ENCODE measurements at places on chromosomes 12 and 14.

DNA sequence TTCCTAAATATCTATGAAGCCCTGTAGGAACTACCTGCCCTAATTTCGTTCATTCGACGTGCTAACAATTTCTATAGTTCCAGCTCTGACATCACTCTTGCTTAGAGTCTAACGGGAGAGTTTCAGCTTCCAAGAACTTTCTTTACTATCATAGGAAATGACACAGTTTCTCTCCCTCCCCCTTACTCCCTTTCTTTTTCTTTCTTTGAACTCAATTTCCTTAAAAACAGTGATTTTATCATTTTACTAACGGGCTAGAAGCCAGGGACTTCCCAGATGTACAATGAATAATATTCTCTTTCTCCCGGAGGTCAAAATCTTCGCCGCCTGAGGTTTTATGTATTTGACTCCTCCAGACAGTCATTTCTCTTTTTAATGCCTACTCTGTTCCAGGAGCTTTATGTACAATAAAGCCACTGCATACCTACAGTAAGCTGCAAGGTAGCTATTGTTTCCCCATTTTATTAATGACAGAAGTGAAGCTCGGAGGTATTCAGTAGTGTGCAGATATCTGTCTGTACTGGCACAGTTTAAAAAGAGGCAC is 15.7 kb downstream of the SMCO2 start:
- no peak for DNase-seq

GRCh38 chr12:26936559-26937442 is 980 bp downstream of the INTS13 start:
- no peak for DNase-seq

GRCh38 chr12:95700316-95700785 is 90.2 kb downstream of the NTN4 start:
- DNase-seq, result no peak

- DNase-seq, result no peak
Measured at GRCh38 chr12:127054531-127054930, 1212.4 kb upstream of the TMEM132C start.

GRCh38 chr12:130967636-130968035 is 13.9 kb downstream of the ADGRD1 start:
- DNase-seq, result no peak

GRCh38 chr14:32620303-32620702 is 291.2 kb downstream of the AKAP6 start:
- DNase-seq, result no peak

DNA sequence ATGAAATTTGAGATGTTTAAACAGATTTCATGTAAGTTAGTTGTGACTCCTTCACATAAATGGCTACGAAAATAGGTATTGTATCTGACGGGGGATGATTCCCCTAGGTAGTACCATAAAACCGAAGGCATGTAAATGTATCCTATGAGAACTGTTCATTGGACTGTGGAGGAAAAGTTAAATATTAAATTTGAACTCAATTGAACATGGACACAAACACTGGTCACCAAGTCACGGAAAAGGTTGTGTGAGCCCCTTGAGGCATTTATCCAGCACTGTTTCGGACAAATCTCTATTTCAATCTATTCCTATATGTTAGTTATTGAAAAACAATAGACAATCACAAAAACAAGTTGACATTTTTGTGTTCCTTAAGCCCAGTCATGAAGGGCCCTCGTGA is 1014.3 kb upstream of the NOVA1 start:
- no peak for DNase-seq

DNA sequence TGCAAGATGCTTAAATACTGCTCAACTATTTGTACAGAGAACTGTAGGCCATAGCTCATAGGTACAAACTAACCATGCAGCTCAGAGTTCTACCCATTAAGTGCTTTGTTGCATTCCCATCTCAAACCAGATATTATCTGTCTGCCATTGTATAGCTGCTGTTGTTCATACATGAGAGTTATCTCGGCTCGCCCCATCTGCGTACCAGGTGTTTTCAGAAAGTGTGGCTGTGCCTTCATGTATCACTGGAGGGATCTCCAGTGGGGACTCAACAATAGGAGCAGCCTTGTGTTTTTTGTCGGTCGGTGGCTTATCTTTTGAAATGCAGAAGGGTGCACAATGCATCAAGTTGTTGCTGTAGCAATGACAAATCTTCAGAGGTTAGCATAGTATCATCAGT is 678.3 kb downstream of the RERGL start:
- DNase-seq, result no peak

- DNase-seq, result no peak
Measured at GRCh38 chr12:42732908-42733411, 143.4 kb upstream of the PRICKLE1 start.

DNA sequence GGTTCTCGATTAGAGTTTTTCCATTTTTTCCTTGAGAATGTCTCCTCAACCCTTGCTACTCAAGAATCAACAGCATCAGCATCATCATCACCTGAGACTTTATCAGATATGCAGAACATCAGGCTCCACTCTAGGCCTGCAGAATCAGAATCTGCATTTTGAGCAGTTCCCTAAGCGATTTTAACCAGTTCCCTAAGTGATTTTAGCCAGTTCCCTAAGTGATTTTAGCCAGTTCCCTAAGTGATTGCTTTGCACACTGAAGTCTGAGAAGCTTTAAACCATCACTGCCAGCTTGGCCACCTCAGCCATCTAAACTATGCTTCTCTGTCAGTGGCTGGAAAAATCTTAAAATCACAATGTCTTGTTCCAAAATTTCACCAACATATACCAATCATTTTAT is 29.4 kb upstream of the SLC38A1 start:
- no peak for DNase-seq

- DNase-seq, result no peak
Measured at GRCh38 chr12:130744274-130744673, 28.2 kb upstream of the RIMBP2 start.

DNA sequence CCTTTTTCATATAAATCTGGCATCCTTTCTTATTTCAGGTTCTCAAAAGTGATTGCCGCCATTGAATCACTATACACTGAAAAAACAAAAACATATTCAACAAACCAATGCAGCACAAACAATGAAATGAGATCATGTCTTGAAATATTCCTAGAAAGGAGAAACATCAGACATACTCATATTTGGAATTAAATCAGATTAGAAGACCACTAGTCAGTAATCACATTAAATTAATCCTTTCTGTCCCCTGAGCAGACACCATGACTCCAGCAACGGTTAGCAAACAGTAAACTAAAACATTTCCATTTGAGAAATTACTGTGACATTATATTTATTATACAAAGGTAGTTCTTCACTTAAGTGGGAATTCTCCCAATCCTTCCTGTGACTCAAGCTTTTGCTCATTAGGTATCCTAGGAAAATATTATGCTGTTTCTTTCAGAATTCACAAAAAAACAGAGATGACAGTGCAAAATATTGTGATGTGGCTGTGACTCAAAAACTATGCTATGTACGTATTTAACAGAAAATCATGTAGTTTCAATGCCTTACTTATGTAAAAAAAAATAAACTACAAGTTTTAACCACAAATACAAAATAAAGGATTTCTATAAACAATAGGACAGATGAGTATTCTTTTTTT is 29.7 kb downstream of the CPNE8 start:
- no peak for DNase-seq

GRCh38 chr12:116556964-116557698 is 2.0 kb upstream of the MAP1LC3B2 start:
- DNase-seq, result no peak

GRCh38 chr12:6768990-6769389 is 2.8 kb downstream of the PTMS start:
- DNase-seq, result no peak

GRCh38 chr14:94773655-94774343 is 3.9 kb upstream of the GSC start:
- no peak for DNase-seq

- DNase-seq, result no peak
Measured at GRCh38 chr12:84696281-84696680, 216.3 kb downstream of the SLC6A15 start.

- no peak for DNase-seq
Measured at GRCh38 chr12:91380631-91381030, 198.0 kb upstream of the DCN start.

DNA sequence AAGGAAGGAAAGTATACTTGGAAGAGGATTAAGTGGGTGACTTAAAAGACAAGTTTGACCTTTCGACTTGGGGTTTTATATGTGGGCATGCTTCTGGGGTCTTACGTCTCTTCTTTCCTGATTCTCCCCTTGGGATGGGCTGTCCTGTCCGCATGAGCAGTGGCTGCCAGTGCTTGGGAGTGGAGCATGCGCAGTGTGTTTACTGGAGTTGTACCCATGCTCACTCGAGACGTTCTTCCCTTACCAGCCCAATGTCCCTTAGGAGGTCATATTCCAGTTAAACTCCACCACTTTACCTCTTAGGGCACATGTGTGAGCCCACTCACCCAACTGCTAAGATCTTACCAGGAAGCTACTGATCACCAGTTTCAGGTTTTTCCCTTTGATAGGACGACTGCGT is 20.0 kb upstream of the CHST11 start:
- no peak for DNase-seq

- DNase-seq, result no peak
Measured at GRCh38 chr14:98912655-98913054, 359.3 kb downstream of the BCL11B start.

DNA sequence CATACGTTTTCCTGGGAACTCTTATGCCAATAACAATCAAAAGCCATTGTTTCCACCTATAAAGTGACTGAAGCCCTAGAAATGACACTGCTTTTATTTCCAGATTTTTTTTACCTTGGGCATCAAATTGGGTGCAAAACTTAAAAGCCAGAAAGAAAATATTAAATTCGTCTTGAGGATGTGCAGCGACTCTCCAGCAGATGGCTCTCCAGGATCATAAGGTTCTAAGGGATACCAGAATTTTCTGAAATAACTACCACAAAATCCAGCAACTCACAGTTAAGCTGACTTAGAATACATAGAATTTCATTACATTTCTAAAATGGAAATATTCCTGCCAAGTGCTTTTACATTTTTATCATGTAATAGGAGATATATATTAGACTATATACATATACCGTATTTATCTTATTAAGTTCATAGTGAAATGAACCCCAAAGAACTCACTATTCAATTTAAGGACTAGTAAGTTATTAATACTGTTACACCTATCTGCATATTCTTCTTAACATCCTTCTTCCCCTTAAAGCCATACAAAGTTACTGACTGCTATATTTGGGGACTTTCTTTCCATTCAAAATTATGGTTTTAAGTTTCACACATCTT is 44.0 kb downstream of the ARMH4 start:
- DNase-seq, result peak; percentile 37

DNA sequence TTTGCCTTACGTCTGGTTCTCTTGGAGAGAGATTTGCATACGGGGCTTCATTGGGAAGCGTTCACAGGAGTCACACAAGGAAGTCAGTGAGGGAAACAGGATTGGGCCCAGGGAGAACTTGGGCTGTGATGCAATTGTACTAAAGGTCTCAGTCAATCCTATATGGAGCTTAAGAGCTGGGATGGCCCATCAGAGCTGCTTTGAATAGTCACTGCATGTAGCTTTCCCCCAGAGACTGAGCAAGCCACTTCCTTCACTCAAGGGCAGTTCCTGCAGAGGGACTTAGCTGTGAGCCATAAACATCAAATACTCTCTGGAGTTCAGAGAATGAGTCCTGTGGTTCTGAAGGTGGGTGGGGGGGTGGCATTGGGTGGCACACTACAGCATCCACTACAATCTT is 605.4 kb downstream of the MED13L start:
- DNase-seq, result no peak

DNA sequence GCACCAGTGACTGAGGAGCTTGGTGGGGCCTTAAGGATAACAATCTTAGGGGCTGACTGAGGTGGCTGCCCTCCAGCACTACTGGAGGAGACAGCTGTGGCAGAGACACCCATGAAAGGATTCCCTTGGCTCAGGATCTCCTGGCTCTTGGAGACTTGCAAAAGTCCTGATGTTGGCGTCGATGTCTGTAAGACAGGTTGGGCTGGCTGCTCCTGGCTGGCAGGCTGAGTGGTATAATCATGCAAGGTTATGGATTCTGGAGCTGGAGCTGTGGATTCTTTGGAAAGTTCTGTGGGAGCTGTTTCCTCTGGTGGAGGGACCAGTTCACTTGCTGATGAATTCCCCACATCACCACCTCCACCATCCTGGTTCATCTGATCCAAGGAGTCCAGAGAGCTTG is 24.8 kb downstream of the CHD8 start:
- no peak for DNase-seq

DNA sequence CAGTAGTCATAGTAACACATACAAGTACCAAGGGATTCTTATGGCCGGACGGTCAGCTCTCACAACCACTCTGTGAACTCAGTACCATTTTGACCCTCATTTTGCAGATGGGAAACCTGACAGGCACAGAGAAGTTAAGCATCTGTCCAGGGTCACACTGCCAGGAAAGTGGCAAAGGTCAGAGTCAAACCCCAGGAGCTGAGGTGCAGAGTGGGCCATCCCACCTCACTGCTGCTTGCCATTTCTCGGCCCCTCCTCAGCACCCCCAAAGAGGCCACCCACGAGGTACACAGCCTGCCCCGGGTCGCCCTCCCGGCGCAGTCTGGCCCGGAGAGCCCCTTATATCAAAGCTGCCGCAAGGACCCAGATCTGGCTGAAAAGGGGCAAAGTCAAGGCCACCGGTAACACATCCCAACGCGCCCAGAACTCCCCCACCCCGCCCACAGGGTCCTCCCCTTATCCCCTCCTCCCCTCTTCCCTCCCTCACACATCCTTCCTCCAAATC is 1.7 kb downstream of the NCOR2 start:
- DNase-seq, result no peak

DNA sequence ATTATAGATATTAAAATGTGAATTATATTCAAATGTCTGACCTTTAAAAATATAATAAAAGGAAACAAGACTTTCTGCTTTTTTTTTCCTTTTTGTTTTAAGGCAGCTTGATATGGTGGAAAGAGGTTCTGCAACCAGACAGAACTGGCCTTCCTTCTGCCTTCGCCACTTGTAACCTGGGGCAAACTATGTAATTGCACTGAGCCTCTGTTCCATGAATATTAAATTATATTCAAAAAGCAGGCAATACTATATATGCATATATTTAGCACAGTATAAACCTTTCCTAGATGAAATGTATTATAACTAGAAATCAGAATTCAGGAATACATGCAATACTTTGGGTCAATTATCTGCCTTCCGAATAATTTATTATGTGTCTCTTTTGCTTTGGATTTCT is 59.9 kb downstream of the ACSS3 start:
- DNase-seq, result no peak

GRCh38 chr14:96799489-96800054 is 2.4 kb downstream of the VRK1 start:
- no peak for DNase-seq

GRCh38 chr12:38123566-38124246 is 192.9 kb upstream of the ALG10B start:
- no peak for DNase-seq

GRCh38 chr12:9948606-9949296 is 16.6 kb upstream of the CLEC2A start:
- no peak for DNase-seq

Measured in NCI-H1092 (cell line).